ENCODE measurements at places on chromosomes 12 and 14.

GRCh38 chr12:93706387-93706786, 29.2 kb downstream of the CRADD start:
- no peak for DNase-seq

- no peak for DNase-seq
Measured at GRCh38 chr14:24607081-24607480, 2.4 kb downstream of the GZMH start.

- peak; percentile 31 for DNase-seq
Measured at GRCh38 chr12:56629459-56630179, 507 bp downstream of the BAZ2A start.

DNA sequence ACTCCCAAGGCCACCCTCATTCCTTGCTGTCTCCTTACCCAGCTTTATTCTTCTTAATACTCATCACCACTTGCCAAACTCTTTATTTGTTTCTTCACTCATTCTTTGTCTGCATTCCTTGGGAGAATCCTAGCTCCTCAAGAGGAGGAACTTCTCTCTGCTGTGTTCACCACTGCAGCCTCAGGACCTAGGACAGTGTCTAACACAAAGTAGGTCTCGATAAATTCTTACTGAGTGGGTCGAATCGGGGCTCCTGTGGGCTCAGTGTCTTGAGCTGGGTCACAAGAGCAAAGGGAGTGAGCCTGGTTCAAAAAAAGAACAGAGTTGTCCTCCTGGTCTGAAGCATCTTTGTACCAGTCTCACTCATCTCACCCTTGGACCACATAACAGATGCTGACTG, 224.1 kb upstream of the TMEM132C start:
- DNase-seq = no peak

GRCh38 chr14:58823312-58823711, 185.6 kb downstream of the DACT1 start:
- no peak for DNase-seq

All from NCI-H146 (cell line).